NCI-H1694 treated with DMSO at 0.1 percent for 48 hours (cell line): ENCODE measurements at places on chromosomes 16 and 17.

- no peak for DNase-seq
These were observed 154.6 kb upstream of the CHMP6 start for GRCh38 chr17:80836971-80837481.

DNA sequence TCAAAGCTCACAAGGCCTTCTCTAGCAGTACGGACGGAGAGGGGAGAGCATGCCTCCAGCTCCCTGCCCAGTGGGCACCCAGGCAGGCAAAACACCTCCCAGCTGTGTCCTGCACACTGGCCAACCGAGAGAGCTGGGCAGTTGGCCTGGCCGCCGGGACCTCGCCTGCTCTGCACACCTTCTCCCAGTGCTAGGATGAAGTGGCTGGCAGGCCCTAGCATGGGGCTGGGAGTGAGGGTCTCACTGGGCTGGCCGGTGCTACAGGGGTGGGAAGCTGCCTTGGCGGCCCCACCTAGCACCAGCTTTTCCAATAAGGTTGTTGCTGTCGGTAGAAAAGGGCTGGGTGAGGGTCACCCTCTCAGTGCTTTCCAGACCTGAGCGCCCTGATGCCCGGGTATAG lies 60.2 kb downstream of the SDK2 start:
- DNase-seq = no peak

GRCh38 chr16:70250748-70251628 lies 752 bp downstream of the EXOSC6 start:
- no peak for DNase-seq

- peak; percentile 97 for DNase-seq
These were observed 20.2 kb downstream of the NGFR start for GRCh38 chr17:49515196-49515770.

DNA sequence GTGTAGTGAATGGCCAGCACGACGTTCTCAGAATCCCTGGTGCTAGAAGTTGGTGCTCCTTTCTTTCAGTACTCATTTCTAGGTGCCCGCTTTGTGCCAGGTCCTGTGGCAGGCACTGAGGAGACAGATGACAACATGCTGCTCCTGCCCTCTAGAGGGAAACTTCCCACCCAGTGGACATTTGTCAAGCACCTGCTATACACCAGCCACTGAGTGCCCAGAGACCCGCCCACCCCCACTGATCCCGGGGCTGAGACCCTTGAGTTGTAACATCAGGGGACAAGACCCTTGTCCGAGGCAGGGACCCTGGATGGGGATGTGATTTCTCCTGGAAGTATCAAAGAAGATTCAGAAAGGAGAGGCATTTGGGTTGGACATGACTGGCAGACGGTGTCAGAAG lies 25.1 kb downstream of the UNC13D start:
- DNase-seq = no peak

- peak; percentile 20 for DNase-seq
These were observed 41.9 kb upstream of the CHMP6 start for GRCh38 chr17:80949451-80950421.

DNA sequence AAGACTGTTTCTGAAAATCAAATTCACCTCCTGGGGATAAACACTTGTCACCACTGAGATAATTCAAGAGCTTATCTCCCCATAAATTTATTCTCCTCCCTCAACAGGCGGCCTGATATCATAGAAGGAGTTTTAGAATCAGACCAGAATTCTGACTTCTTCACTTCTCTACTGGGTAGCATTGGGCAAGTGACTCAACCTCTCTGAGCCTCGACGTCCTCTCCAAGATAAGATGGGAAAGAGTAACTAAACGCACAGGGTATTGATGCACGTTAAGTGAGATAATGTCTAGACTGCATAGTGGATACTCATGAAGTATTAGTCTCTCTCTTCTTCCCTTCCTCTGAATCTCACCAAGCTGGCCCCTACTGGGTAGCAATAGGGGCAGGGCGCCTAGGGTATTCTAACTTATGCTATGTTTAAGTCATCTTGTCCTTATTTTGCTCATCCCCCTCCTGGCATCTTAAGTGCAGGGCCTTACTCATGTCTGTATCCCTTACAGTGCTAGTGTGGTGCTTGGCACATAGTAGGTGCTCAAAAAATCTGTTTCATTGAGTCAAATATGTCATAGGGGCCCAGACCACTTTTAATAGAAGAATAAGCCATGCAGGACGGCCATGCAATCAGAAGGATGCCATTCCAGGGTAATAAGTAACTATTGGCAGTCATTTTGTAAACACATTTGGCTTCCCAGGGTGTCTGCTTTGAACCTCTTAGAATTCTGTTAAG lies 476.4 kb upstream of the CCL2 start:
- DNase-seq = no peak

- DNase-seq = no peak
These were observed 33.3 kb downstream of the PRKCB start for GRCh38 chr16:23869052-23869451.

DNA sequence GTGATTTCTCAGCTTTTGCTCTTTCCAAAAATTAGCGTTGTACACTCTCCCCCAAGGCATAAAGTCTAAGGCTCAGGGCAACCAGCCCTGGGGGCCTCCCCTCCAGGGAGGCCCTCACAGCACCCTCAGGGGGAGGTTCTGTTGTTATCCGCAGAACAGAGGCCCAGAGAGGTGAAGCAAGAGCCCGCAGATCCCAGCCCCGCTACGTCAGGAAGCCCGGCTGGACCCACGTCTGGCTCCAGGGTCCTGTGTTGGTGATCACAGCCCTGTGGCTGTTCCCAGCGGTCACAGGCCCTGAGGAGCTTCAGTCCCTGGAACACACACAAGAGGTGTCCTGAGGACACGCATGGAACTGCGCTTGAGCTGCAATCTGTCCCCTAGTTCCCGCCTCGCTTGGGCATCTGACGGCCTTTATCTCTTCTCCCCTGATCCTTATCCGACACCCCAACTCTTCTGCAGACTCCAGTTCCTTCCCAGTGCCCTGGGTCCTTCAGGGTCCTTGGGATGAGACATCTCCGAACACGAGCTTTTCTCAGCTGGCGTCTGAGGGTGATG lies 1.1 kb upstream of the ZG16B start:
- no peak for DNase-seq
